ENCODE measurements at places on chromosomes 3 and 15.

DNA sequence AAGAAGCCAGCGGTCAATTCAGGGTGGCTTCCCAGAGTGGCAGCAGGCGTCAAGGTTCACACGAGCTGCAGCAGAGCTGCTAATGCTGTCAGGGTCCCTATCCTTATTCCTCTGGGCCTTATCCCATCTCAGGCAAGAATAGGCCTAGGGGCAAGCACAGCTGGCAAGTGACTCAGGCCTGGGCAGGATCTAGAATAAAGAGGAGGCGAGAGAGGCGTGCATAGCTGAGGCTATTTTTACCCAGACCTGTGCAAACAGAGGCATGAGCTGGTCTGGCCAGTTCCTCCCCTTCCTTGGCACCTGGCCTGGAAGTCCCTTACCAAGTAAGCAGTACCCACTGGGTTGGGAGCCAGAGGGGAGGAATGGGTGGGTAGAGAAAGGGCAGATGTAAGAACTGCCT lies 12.2 kb upstream of the VIPR1 start:
- ATAC-seq = no peak

- ATAC-seq = no peak
These were observed 43.1 kb downstream of the PEAK1 start for GRCh38 chr15:77376770-77377169.

DNA sequence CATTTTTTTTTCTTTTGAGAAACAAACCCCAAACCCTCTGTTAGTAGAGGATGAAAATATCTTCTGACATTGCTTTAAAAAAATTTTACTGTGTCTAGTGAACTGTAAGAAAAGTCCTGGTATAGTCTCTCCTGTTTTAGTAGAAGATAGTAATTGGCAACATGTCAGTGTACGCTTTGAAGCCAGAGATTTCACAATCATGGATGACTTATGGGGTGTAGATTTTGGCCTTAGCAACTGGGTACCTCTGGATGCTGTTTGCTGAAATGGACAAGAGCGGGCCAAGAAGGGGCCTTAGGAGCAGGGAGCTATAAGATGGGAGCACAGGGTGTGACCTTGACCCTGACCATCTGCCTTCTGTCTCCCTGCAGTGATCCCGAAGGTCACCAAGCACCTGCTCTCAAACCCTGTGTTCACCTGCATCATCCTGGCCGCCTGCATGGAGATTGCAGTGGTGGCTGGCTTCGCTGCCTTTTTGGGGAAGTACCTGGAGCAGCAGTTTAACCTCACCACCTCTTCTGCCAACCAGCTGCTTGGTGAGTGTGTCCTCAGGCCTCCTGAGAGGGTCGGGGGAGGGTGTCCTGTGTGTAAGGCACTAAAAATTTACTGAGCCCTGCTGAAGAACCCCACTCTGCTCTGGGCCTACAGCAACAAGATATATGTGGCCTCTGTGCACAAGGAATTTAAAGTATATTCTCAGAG lies 266.7 kb downstream of the SLCO3A1 start:
- no peak for ATAC-seq

- peak; percentile 59 for ATAC-seq
These were observed 19.0 kb downstream of the PDHB start for GRCh38 chr3:58414538-58415197.

DNA sequence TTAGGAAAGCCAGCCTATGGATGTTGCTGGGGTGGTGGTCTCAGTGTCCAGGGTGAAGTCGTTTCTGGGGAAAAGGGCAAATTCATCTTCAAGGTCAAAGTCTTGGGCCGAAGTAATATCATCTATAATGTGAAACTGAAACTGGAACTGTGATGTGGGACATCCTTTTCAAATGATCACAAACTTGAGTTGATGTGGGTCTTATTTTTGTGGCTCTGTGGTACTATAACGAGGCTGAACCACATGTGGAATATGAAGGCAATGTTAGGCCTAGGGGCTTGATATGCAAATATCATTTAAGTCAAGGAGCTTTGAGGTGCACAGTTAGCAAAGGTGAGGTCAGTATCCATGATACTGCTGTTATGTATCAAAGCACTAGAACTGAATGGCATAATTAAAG lies 1.5 kb upstream of the CD200R1L start:
- peak; percentile 69 for ATAC-seq

DNA sequence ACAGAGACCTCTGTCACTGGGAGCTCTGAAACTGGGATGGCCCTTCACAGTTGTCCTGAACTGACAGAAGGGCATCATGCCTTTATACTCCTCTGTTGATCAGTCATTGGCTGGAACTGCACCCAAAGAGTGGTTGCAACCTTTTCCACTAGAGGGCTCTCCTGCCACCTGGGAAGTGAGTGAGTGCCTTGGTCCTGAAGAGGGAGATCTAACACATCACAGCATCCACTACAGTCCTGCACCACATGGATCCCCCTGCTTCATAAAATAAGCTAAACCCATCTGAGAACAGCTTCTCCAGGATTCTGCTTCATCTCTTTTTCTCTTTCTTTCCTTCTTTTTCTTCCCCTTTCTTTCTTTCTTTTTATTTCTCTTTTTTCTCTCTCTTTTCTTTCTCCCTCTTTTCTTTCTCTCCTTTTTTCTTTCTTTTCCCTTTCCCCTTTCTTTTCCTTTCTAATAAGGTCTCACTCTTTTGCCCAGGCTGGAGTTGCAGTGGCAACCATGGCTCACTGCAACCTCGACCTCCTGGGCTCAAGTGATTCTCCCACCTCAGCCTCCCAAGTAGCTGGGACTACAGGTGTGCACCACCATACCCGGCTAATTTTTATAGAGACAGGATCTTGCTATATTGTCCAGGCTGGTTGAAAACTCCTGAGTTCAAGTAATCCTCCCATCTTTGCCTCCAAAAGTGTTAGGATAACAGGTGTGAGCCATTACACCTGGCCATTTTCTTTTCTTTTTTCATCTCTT lies 42.8 kb upstream of the RAF1 start:
- peak; percentile 99 for ATAC-seq

GRCh38 chr15:100966997-100967396 lies 47.8 kb downstream of the LRRK1 start:
- ATAC-seq = no peak

All from activated T-helper 17 cell treated with anti-CD3 and anti-CD28 coated beads, Interleukin-2, amount 50 U/mL, for 72 hours (primary cell).